Activated CD4-positive, alpha-beta T cell treated with anti-CD3 and anti-CD28 coated beads, Interleukin-2, amount 50 U/mL, for 24 hours (primary cell): ENCODE measurements at places on chromosomes 7 and 10.

- no peak for DNase-seq
Observed at GRCh38 chr7:155489158-155489840, 31.4 kb downstream of the EN2 start.

DNA sequence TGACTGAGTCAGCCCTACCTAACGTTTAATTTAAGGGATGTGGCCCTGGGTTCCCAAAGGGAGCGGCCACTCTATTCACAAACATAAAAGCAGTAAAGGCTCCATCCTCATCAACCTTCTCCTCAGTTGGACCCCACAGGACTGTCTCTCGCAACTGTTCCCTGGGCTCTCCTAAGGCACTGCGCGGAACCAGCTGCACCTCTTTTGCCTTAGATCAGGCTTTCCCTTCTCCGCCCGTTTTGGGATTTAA is 689 bp upstream of the GTPBP4 start:
- DNase-seq, result no peak

DNA sequence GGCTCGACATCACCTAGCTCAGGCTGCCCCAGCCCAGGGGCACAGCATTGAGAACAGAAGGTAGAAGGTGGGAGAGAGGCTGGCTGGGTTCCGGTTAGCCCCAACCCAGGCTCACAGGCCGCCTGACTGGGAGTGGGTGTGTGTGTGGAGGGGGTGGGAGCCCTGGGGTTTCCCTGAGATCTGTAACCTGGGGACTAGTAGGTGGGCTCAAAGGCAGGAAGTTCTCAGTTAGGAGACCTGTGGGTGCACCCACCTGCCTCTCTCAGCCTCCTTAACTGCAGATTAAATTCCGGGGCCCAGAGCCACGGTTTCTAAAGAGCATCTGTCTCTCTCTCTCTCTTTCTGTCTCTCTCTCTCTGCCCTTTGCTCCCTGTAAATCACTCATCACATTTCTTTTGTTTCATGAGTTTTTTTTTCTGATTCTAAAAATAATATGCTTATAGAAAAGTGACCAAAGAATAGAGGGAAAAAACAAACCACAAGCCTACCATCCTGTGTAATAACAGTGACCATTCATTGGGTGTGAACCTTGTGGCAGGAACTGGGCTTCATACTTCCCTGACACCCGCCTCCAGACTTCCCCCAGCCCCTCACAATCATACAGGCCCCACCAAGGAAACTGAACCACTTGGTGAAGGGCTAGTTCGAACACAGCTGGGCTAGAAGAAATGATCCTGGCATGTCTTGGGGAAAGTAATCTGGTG is 83.4 kb upstream of the SMNDC1 start:
- DNase-seq, result no peak

DNA sequence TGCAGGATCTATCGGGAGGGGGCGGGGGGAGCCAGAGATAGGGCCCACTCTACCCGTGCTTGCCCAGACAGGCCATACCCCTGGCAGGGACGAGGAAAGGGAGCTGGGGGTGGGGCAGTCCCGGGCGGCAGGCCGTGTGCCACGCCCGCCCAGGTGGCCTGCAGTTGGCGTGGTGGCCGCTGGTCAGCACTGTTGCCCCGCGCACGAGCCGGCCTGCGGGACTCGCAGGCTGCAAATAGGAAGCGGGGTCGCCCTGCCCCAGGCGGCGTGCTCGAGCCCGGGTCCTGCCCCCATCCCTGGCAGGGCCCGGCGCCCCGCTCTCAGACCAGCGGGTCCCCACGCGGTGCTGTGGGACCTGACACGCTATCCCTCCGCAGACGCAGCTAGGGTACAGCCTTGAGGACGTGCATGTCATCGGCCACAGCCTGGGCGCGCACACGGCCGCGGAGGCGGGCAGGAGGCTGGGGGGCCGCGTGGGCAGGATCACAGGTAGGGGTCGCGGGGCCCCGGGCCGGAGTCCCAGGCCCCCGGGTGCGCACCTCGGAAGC is 6.7 kb downstream of the PNLIPRP2 start:
- DNase-seq, result no peak

GRCh38 chr10:123455861-123456260 is 210.3 kb upstream of the GPR26 start:
- no peak for DNase-seq

- no peak for DNase-seq
Observed at GRCh38 chr7:40579401-40579800, 444.6 kb downstream of the SUGCT start.

GRCh38 chr7:121352323-121352722 is 23.5 kb downstream of the WNT16 start:
- no peak for DNase-seq

GRCh38 chr10:101216207-101217043 is 12.8 kb downstream of the LBX1 start:
- DNase-seq, result no peak

DNA sequence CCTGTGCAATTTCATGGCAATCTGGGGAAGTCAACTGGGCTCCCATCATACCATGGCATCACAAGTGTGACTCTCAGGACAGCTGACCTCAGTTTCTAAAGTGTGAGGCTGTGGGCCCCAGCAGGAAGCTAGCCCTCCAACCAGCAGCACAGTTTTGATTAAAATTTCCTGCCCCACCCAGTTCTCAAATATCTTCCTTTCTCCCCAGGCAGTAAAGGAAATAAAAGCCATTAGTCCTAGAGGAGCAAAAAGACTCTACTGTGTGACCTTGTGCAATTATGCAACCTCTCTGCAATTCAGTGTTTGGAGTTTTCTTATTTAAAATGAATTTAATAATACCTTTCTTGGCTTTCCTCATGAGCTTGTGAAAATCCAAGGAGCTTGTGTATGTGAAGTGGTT is 143.1 kb upstream of the CDCA7L start:
- DNase-seq, result no peak

- no peak for DNase-seq
Observed at GRCh38 chr10:77960829-77961329, 34.3 kb upstream of the DLG5 start.

- no peak for DNase-seq
Observed at GRCh38 chr10:14594878-14595525, 179.7 kb downstream of the FAM107B start.

DNA sequence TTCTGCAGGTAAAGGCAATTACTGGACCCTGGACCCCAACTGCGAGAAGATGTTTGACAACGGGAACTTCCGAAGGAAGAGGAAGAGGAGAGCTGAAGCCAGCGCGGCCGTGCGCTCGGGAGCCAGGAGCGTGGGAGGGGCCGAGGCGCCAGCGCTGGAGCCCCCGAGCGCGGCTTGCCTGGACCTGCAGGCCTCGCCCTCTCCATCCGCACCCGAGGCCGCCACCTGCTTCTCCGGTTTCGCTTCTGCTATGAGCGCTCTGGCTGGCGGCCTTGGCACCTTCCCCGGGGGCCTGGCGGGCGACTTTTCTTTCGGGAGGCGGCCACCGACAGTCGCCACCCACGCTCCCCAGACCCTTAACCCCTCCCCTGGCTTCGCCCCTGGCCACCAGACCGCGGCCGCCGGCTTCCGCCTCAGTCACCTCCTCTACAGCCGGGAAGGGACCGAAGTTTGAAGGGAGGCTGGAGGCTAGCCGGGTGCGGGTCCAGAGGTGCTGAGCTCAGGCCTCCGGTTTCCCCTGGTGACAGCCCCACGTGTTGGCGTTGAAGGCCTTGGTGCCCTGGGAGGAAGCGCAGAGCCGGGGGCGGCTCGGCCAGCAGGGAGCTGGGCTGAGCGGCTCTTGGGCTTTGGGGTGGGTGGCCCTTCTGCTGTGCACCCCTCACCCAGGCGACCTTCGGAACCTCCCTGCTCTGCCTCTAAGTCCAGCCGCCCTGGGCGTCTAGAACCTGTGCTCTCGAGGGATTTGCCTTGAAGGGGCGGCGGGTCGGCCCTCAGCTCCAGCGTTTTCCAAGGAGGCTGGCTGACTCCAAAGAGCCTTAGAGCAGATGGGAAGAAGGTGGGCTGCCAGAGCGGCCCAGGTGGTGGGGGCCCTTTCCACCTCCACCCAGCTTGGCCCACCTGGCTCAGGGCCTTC is 1.8 kb downstream of the FOXI2 start:
- DNase-seq, result no peak
